ENCODE measurements at places on chromosomes 7 and 10. TPM values are rescaled to one million over a fixed set of nuclear protein-coding genes. Genes with fewer than 3 reads are reported as not detected.
A peak's percentile ranks its signal among the peaks of the same experiment; 100 is the strongest.

- peaks cover 4% of the 10 kb centered on the region for H3K4me1 ChIP-seq
- peaks cover 9% of the 10 kb centered on the region for H3K36me3 ChIP-seq
- DNase-seq, result no peak
- H3K27ac ChIP-seq, result no peak overlapping the region
These were observed 129.7 kb downstream of the MARCHF5 start for GRCh38 chr10:92420546-92421275.

DNA sequence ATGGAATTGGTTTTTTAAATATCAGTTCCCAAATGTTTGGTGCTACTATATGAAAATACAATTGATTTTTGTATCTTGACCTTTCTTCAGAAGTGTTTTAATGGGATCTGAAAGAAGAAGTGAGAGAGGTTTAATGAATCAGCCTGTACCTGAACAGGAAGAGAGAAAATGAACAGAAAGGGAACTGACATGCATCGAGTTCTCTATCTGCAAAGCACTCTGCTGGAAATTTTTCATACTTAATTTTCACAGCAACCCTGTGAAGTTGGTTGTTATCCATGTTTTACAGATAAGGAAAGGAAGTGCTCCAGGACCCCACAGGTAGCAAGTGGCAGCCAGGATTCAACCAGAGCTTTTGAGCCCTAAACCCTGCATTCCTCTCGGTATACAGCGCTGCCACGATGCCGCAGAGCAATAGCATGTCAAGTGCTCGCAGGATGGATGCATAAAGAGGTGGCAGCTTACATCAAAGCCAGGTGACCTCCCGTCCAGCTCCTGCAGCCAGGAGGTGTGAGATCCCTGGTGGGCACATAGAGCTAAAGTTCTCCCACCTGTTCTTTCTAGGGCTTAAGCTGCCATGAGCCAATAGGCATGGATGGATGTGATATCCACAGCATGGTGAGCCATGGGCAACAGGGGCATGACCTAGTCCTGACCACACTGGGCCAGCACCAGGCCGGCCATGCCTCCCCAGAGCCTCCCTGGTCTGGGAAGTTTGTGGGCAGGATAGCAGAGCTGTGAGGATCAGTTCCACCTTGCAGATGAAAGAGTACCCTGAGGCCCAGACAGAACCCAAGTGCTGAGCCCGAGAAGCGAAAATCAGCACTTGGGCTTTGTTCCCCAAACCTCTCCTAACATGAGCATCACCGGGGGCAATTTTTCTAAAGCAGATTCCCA lies 57.2 kb downstream of the CALML3 start:
- no peak overlapping the region for H3K27ac ChIP-seq
- no peaks in the 10 kb centered on the region for H3K4me1 ChIP-seq
- DNase-seq, result no peak
- H3K4me3 ChIP-seq, result no peak overlapping the region
- H3K27me3 ChIP-seq, result peaks cover 12% of the 10 kb centered on the region
- no peaks in the 10 kb centered on the region for H3K36me3 ChIP-seq

Gene PTPN20
- total RNA-seq, result 0.99 TPM

Gene ELOVL3
- total RNA-seq, result not detected

- no peak overlapping the region for H3K4me3 ChIP-seq
- DNase-seq, result no peak
- H3K27me3 ChIP-seq, result no peaks in the 10 kb centered on the region
- H3K4me1 ChIP-seq, result peaks cover 60% of the 10 kb centered on the region
- peaks cover 2% of the 10 kb centered on the region for H3K36me3 ChIP-seq
These were observed 59.4 kb upstream of the CDK1 start for GRCh38 chr10:60718886-60719285.

DNA sequence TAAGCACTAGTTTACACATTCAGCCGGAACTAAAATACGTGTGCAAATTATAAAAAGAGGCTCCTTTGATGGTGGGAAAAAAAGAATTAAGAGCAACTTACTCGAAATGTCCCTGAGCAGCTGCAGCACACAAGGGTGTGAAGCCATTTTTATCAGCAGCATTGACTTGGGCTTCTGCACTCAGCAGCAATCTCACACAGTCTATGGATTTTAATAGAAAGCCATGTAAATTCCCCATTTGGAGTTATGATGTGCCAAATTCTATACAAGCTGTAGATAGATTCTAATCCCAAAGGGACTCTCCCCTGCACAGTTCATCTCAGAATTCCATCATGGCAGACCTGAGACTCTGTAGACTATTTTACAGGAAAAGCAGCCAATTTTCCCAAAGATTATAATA lies 90.5 kb downstream of the CTTNBP2 start:
- H3K36me3 ChIP-seq, result no peaks in the 10 kb centered on the region
- no peaks in the 10 kb centered on the region for H3K4me1 ChIP-seq
- no peak overlapping the region for H3K27ac ChIP-seq
- H3K4me3 ChIP-seq, result no peak overlapping the region

DNA sequence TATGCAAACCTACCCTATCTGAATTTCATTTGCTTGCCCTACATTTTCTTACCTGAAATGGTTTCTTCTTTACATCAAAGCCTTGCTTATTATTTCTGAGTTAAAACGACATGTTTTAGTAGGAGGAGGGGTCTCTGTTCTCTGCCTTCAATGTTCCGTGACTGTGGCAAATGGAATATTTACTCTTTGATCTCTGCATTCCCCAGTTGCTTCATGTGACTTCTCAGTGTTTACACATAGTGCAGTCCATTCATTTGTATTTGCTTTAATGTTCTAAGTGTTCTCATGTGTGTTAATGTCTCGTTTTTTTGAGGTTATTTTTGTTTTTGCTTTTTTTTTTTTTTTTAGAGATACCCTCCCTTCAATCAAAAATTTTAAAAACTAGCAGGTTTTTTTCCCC lies 75.8 kb downstream of the GNAI1 start:
- no peak overlapping the region for H3K4me3 ChIP-seq
- no peak for DNase-seq
- H3K27ac ChIP-seq, result no peak overlapping the region
- H3K36me3 ChIP-seq, result no peaks in the 10 kb centered on the region
- no peaks in the 10 kb centered on the region for H3K4me1 ChIP-seq

- H3K27ac ChIP-seq, result no peak overlapping the region
- H3K27me3 ChIP-seq, result no peaks in the 10 kb centered on the region
- DNase-seq, result no peak
- H3K4me1 ChIP-seq, result no peaks in the 10 kb centered on the region
- no peak overlapping the region for H3K4me3 ChIP-seq
These were observed 337.8 kb downstream of the SORCS1 start for GRCh38 chr10:106826716-106827115.

- H3K4me3 ChIP-seq, result peak overlapping the region; percentile 58
- H3K4me1 ChIP-seq, result peaks cover 16% of the 10 kb centered on the region
- DNase-seq, result peak; percentile 50
- no peaks in the 10 kb centered on the region for H3K36me3 ChIP-seq
- peak overlapping the region; percentile 82 for H3K27ac ChIP-seq
These were observed 28.2 kb downstream of the COL26A1 start for GRCh38 chr7:101390901-101391301.

Gene OR2A1
- total RNA-seq, result not detected

Gene GNG11
- not detected for total RNA-seq

DNA sequence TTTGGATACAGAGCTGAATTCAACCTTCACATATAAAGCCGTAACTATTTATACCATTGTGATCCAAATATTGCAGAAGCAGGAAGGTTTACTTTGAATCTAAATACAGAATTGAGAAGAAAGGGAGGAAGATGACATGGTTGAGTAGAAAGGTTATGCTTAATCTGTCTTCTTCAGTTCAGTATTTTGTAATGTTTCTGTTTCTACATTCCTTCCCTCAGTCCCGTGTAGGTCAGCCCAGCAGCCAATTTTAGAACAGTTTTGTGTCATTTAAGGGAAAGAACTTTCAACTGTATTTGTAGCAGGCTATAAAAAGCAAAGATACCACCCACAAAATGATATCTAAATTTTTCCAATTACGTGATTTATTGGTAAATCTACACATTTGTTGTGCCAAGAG lies 97.4 kb downstream of the CPED1 start:
- H3K27ac ChIP-seq, result no peak overlapping the region
- no peaks in the 10 kb centered on the region for H3K27me3 ChIP-seq
- no peaks in the 10 kb centered on the region for H3K36me3 ChIP-seq
- DNase-seq, result no peak
- H3K4me3 ChIP-seq, result no peak overlapping the region
- no peaks in the 10 kb centered on the region for H3K4me1 ChIP-seq

DNA sequence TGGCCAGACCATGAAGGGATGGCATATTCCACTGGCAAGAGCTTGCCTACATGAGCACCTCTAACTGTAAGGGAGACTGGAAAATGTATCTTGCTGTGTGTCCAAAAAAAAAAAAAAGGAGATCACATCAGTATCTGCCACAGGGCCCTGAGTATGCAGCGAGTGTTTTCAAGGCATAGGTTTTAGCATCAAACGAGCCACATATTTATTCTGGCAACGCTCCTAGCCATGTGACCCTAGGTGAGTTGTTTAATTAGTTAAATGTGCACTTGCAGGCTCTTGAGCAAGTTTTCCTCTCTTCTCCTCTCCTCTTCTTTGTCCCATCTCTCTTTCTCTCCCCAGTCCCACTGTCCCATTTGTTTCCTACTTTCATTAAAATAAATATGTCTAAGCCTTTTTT lies 428.7 kb upstream of the AKR1E2 start:
- no peak overlapping the region for H3K4me3 ChIP-seq
- peaks cover 9% of the 10 kb centered on the region for H3K4me1 ChIP-seq
- H3K36me3 ChIP-seq, result no peaks in the 10 kb centered on the region
- DNase-seq, result no peak

GRCh38 chr10:77886795-77887355 lies 39.7 kb downstream of the DLG5 start:
- no peaks in the 10 kb centered on the region for H3K27me3 ChIP-seq
- no peaks in the 10 kb centered on the region for H3K36me3 ChIP-seq
- no peak overlapping the region for H3K27ac ChIP-seq

GRCh38 chr7:47100817-47101435 lies 481.0 kb downstream of the TNS3 start:
- no peaks in the 10 kb centered on the region for H3K36me3 ChIP-seq
- H3K4me3 ChIP-seq, result no peak overlapping the region
- no peak overlapping the region for H3K27ac ChIP-seq

Gene CALHM1
- total RNA-seq, result not detected

DNA sequence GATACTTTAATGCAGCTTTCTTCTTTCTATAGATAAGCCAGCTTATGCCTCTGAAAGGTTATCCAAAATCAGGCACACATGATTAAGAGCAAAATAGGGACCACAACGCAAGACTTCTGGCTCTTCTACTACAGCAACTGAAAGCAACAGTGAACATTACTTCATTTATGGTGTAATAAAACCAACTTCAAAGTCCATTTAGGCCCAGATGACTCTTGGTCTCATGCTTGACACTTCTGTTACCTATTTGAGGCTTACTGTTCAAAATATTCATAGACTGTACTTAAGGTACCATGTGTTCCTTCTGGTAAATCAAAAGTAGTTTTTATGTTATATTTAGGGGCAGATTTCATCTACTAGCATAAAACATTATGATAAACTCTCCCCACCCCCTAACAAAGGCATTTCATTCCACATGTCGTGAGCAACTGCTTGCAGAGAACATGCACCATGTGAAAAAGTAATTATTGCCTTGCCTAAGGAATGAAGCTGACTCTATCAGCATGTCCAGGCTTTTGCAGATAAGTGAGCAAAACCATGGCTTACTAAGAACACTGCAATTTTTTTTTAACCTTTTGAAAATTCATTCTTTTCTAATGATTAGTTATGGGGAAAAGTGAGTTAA lies 154.9 kb upstream of the ITGB1 start:
- peaks cover 78% of the 10 kb centered on the region for H3K4me1 ChIP-seq
- DNase-seq, result no peak
- H3K36me3 ChIP-seq, result peaks cover 3% of the 10 kb centered on the region
- no peak overlapping the region for H3K27ac ChIP-seq
- H3K4me3 ChIP-seq, result no peak overlapping the region

DNA sequence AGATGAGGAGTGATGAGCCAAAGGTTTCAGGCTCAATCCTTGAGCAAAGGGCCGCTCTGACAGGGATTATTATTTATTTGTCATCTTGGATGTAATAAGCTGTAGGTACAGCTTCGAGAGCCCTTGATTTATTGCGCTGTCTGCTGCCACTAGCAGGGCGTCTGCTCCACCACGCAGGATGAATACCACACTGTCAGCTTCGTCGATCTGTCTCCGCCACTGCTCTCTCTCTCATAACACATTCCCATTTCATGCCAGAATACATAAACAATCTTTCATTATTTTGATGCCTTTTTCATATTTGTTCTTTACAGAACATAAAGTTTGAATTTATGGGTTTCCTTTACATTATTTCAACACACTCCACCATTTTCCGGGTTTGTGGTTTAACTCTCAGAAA lies 276.6 kb downstream of the LRMDA start:
- H3K36me3 ChIP-seq, result no peaks in the 10 kb centered on the region
- peaks cover 6% of the 10 kb centered on the region for H3K27me3 ChIP-seq
- no peak for DNase-seq
- H3K27ac ChIP-seq, result no peak overlapping the region

Gene MRPS16
- 122 TPM for total RNA-seq

- H3K27ac ChIP-seq, result no peak overlapping the region
- DNase-seq, result no peak
- no peaks in the 10 kb centered on the region for H3K27me3 ChIP-seq
- no peaks in the 10 kb centered on the region for H3K36me3 ChIP-seq
These were observed 135.0 kb downstream of the MBL2 start for GRCh38 chr10:52637592-52637991.

Gene SPDYE8
- not detected for total RNA-seq

Gene PPP1R17
- total RNA-seq, result not detected

Gene WEE2
- total RNA-seq, result not detected

Gene PIP
- not detected for total RNA-seq

GRCh38 chr10:62433181-62433692 lies 59.1 kb downstream of the ZNF365 start:
- peak; percentile 68 for DNase-seq
- peaks cover 29% of the 10 kb centered on the region for H3K4me1 ChIP-seq
- peak overlapping the region; percentile 32 for H3K27ac ChIP-seq

Gene EBLN1
- total RNA-seq, result not detected

Gene SLC16A9
- total RNA-seq, result 0.14 TPM

Gene TRIM74
- total RNA-seq, result 1.8 TPM

GRCh38 chr7:69189406-69189805 lies 408.9 kb upstream of the AUTS2 start:
- H3K4me1 ChIP-seq, result no peaks in the 10 kb centered on the region
- no peak overlapping the region for H3K27ac ChIP-seq
- no peak overlapping the region for H3K4me3 ChIP-seq
- H3K36me3 ChIP-seq, result no peaks in the 10 kb centered on the region
- DNase-seq, result no peak

GRCh38 chr7:139294241-139294640 lies 46.9 kb upstream of the FMC1 start:
- DNase-seq, result no peak
- H3K36me3 ChIP-seq, result peaks cover 2% of the 10 kb centered on the region
- no peak overlapping the region for H3K27ac ChIP-seq
- no peaks in the 10 kb centered on the region for H3K27me3 ChIP-seq

DNA sequence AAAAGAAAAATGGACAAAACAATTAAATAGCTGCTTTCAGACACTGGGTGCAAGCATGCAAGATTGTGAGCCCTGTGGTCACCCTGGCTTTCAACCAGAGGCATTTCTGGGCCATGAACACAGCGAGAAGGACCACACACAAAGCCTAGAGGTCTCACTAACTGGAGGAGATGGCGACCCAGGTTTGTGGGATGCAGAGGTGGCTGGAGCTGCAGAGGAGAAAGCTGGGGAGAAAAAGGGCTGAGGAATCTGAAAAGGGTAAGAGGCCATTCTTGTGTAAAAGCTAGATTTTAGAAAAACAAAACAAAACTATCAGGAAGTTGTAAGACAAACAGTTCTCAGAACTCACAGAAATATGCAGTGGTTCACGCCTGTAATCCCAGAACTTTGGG lies 30.1 kb upstream of the PTPRN2 start:
- no peak overlapping the region for H3K27ac ChIP-seq
- H3K36me3 ChIP-seq, result peaks cover 2% of the 10 kb centered on the region
- H3K4me1 ChIP-seq, result peaks cover 10% of the 10 kb centered on the region
- no peaks in the 10 kb centered on the region for H3K27me3 ChIP-seq
- no peak overlapping the region for H3K4me3 ChIP-seq
- DNase-seq, result no peak

Gene GRM3
- total RNA-seq, result not detected

Gene SLC16A12
- total RNA-seq, result not detected

All from activated T-cell treated with anti-CD3 and anti-CD28 coated beads, Interleukin-2, amount 50 U/mL, for 72 hours (primary cell).